Skeletal muscle cell (primary cell): ENCODE measurements at places on chromosomes 5 and 9.
A peak's percentile ranks its signal among the peaks of the same experiment; 100 is the strongest.

DNA sequence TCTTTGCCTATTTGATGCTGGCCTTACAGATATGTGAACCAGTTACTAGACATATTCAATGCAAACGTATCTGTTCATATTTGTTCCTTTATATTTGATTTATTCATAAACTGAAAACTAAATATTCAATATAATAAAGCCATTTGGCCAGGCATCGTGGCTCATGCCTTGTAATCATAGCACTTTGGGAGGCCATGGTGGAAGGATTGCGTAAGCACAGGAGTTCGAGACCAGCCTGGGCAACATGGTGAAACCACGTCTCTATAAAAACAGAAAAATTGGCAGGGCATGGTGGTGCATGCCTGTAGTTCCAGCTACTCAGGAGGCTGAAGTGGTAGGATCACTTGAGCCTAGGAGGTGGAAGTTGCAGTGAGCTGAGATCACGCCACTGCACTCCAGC is 49.2 kb upstream of the CTNNAL1 start:
- no peak for DNase-seq

- DNase-seq: no peak
Measured at GRCh38 chr9:135547756-135548736, 2.1 kb downstream of the OBP2A start.

DNA sequence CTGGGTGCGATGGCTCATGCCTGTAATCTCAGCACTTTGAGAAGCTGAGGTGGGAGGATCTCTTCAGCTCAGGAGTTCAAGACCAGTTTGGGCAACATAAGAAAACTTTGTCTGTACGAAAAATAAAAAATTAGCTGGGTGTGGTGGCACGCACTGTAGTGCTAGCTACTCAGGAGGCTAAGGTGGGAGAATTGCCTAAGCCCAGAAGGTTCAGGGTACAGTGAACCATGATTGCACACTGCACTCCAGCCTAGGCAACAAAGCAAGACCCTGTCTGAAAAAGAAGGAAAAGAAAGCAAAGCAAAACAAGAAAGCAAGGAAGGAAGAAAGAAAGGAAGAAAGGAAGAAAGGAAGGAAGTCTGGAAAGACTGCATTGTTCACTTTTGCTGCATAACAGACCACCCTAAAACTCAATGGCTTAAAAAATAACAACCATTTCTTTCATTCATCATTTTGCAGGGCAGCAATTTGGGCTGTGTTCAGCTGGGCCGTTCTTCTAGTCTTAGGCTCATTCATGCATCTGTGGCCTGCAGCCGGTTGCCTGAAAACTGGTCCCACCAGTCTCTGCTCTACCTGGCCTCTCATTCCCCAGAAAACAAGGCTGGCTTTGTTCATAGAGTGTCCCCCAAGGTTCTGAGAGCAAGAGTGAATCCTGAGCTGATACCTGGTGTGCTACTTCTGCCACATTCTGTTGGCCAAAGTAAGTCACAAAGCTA is 82.4 kb upstream of the MIER3 start:
- DNase-seq: no peak

DNA sequence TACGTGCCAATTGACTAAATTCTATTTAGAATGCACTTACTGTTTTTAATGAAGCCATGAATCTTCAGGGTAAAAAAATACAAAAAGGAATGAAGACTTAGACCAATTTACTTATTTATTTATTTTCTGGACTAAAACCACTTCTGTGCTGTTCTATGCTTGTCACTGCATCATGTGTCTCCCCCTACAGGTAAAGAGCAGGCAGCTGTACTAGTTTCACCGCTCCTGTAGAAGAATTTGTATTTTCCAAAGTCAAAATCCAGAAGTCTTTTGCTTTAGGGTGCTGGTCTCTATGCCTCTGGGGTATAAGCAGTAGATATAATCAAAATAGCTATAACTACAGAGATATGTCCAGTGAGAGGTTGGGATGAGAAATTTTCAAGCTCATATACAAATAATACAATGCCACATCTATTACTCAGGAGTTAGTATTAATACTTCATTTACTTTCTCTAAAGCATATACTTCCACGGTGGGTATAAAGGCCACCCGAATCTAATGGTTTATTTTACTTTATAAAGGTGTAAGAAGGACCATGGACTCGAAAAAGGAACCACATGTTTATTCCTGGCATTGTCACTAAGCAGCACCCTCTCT is 591.5 kb downstream of the RAB3C start:
- peak; percentile 69 for DNase-seq

GRCh38 chr5:173981185-173981761 is 7.7 kb upstream of the C5orf47 start:
- no peak for DNase-seq

DNA sequence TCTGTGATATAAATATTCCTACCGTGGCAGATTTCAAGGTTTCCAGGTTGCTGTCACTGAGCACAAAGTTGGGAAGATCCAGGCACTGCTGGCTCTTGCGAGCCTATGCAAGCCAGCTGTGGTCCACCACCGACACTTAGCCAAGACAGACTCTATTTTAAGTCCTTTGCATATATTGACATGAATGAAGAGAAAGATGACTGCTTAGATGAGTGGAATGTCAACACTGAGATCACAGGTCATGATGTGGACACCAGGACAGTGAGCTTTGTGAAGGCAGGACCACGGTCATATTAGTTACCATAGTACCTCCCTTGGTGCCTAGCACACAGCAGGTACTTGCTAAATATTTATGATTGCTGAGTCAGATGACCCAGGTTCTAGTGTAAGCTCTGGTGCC is 217.0 kb downstream of the PAPPA start:
- no peak for DNase-seq

GRCh38 chr5:174287761-174288160 is 242.3 kb downstream of the NSG2 start:
- DNase-seq: no peak

DNA sequence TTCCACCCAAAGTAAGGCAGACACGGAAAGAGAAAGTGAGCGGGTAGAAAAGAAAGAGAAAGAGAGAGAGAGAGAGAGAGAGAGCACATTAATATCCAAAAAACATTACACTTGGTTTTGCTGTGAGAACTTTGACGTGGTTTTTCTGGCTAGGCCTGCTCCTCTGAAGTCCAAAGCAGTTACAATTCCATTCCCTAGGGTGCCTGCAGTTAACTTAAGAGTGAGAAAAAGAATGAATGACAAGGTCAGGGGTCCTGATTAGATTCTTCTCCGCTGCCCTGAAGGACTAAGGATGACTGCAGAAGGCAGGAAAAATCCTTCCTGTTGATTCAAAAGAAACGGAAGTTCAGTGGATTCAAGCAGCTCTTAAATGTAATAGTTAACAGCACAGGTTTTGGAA is 589.8 kb downstream of the PRELID2 start:
- no peak for DNase-seq

- DNase-seq: peak; percentile 87
Measured at GRCh38 chr5:138464008-138464387, 1.3 kb upstream of the EGR1 start.

DNA sequence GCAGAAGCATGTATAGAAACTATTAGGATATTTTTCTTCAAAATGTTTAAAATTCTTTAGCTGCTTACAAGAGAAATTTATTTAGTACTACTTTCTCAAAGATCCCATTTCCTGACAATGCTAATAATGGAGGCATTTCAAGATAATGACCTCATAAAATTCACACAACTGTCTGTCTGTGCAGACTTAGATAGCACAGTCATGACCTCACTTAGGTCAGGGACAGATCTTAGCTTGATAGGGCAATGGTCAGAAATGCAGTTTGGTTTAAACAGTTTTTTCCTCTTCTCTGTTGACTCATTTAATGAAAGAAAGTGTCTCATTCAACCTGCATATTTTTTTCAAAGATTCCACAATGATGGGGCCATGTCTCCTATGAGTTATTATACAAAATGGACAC is 128.4 kb downstream of the GRIA1 start:
- DNase-seq: no peak

GRCh38 chr5:11520241-11520930 is 383.9 kb downstream of the CTNND2 start:
- no peak for DNase-seq

DNA sequence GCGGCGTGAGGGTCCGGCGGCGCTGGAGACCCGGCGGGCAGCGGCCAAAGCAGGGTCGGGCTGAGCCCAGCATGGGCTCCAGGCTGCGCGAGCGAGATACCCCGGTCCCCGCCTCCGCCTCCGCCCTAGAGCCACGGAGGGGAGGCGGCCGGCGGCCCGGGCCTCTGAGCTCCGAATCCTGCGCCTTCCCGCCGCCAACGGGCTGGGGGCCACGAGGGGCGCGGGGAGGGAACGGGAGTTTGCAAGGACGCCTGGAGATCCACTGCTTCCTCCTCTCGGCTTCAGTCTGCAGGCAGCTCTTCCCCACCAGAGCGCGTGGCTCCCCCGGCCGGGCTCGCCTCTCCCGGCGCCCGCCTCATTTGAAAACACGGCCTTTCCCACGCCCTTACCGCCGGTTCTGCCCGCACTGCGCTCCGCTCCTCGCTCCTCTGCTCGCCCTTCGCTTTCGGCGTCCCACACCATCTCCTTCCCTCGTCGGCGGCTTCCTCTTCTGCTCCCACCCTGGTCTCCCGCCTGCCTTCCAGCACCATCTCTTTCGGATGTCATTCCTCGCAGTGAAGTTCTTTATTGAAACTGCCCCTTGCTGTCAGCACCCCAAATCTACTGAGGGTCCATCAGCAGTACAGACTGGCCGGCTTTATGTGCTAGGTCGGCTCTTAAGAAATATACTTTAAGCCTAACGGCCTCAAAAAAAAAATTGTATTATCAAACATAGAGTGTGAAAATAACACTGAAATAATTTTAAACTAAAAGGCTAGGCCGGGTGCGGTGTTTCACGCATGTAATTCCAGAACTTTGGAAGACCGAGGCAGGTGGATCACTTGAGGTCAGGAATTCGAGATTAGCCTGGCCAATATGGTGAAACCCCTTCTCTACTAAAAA is 105.0 kb upstream of the FAM120A start:
- no peak for DNase-seq

GRCh38 chr9:136372561-136373299 is 739 bp downstream of the CARD9 start:
- peak; percentile 47 for DNase-seq

DNA sequence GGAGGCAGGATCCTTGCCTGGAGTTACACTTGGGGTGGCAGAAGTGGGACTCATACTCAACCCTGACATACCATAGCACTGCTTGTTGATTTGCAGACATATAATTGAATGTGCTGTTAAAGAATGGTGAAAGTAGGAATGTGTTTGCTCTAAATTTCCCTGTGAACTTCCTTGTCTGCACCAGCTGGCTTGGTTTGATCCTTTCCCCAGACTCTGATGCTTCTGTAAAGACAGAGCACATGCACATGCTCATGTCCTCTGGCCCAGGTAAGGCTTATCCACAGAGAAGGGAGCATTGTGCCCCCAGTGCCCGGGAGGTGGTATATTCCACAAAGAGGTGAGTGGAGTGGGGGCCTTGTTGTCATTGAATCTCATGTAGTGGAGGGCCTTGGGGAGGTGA is 138.0 kb upstream of the STC2 start:
- no peak for DNase-seq

DNA sequence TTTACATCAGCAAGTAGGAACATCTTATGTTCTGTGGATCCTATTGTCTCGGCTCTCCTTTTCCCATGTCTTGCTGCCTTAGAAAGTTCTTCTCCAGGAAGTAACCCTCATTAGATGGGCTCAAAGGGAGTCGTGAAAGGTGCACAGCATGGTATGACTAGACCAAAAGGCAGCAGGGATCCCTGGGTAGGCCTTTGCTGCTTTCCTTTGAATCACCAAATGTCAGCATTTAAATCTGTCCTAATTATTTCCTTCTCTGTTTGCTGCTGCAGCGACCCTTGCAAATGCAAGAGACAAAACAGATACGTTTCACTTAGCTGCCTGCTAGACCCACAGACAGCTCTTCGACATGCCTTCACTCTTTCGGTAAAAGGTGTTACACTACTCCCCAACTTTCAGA is 218.4 kb downstream of the ACTL7B start:
- no peak for DNase-seq

- no peak for DNase-seq
Measured at GRCh38 chr5:104998572-104998971, 1436.0 kb upstream of the NUDT12 start.

GRCh38 chr5:39815711-39816110 is 390.9 kb upstream of the DAB2 start:
- DNase-seq: peak; percentile 36

DNA sequence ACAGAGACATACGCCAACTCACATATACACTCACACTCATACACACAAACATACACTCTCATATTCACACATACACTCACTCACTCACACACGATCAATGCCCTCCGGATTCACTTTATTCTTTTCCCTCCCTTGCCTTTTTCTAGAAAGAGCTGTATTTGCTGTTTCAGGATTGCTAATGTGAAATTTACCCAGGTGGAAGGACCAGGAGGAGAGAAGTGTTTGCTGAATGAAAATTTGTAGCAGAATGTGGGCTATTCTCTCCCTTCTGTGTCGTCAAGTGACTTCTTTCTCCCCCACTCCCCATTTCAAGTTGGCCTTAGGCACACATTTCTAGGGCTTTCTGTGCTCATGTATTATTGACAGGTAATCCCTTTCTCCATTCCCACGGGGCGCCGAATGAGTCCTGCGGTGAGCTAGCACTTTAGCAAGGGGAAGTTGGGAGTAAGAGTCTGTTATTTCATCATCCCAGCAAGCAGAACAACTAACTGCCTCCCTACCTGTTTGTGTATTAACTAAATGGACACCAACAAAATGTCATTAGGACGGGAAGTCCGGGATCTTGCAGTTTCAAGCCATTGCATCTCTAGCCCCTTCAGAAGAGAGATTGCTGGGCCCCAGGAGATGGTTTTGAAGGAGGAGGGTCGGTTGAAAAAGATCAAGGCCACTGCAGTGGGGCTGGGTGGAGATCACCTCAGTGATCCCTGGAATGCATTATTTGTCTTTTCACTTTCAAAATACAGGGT is 97.1 kb upstream of the TAF11L2 start:
- no peak for DNase-seq

- no peak for DNase-seq
Measured at GRCh38 chr9:112180387-112180881, 5.3 kb upstream of the SUSD1 start.

DNA sequence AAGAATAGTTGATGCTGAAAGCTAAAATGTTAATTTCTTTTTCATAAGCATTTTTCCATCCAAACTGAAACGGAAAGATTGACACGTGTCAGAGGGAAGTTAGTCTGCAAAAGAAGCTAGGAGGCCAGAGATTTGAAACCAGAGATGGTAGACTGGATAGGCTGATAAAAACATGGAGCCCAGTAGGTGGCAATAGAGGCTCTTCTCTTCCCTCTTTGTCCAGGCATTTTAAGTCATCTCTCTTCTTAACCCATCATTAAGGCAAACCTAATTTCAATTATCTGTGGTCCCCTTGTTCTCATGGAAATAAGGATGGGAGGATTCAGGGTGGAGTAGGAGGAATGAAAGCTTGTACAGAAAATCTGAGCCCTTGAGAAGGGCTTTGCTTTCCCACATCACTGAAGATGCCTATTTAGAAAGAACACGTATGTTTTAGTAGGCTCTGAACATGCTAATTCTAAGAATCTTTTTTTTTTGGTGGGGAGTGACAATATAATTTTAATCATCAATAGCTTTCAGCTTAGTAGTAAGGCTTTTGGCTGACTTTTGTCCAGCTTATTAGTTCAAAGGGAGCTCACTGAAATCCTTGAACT is 66.6 kb downstream of the ZNF474 start:
- DNase-seq: no peak
